ENCODE measurements at places on chromosomes 11 and 22.

GRCh38 chr11:67082071-67082791 is 25.6 kb downstream of the RHOD start:
- DNase-seq: no peak

GRCh38 chr11:61912991-61913698 is 4.2 kb downstream of the RAB3IL1 start:
- DNase-seq: no peak

DNA sequence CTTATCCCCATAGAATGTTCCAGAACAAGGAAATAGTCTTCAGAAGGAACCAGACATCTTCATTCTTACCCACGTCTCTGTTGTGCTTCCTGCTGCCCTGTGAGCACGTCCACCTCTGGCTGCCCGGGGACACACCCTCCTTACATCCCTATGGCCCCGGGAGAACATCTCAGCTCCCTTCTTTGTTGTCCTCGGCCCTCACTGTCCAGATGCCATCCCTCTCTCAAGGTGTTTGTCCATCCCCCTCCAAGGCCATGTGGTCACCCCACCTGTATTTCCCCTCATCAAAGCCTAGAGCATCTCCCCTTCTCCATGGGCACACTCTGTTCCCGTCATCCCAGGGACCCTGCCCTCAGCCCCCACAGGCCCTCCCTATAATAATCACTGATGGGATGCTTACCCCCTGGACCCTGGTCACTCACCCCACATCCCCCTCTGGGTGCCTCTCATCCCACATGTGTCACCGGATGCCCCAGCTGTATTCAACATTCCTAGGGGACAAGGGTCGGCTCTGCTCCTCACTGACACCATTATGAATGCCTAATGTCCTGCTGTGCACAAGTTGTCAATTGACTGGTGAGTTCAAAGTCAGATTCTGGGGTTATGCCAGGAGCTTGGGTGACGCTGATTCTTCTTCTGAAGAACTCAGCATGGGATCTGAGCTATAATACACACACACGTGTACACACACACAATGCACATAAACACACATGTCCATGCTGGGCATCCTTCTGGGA is 28.8 kb downstream of the IGLL5 start:
- DNase-seq: no peak

DNA sequence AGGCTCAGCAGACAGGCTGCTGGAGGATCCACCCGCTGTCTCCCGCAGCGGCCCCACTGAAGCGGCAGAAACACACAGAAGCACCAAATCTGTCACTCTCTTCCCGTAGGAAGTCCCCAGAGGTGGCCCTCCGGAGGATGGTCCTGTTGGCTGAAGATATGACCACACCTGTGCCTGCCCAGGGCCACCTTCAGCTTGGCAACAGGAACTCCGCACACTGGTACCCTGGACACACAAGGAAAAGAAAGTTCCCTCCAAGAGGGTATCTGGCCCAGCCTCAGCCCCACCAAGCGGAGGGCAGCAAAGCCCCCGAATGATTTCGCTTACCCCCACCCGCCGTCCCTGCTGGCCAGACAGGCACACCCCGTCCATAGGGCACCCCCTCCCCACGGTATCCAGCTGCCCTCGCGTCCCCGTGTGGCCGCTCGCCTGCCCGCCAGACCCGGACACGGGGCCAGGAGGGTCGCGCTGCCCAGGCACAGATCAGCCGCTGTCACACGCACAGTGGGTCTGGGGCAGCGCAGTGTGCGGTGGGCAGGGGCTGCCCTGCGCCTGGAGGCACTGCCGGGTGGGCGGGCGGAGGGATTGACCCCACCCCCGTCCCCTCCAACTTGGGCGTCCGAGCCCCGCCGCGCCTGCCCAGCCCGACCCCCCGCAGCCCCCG is 7.0 kb downstream of the RASSF7 start:
- no peak for DNase-seq

DNA sequence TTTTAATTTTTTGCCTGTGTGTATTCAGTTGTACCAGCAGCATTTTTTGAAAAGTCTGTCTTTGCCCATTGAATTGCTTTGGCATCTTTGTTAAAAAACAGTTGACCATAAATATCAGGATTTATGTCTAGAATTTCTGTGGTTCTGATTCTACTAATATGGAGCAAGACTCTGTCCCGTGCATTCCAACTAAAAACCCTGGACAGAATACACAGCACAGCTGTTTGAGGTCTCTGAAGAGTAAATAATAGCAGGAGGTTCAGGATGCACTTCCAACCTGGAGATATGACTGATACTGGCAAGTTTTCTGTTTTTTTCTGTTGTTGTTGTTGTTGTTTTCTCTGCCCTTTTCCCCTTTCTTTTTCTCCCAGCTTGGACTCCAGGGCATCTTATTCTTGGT is 141.9 kb downstream of the TMEM135 start:
- DNase-seq: no peak

DNA sequence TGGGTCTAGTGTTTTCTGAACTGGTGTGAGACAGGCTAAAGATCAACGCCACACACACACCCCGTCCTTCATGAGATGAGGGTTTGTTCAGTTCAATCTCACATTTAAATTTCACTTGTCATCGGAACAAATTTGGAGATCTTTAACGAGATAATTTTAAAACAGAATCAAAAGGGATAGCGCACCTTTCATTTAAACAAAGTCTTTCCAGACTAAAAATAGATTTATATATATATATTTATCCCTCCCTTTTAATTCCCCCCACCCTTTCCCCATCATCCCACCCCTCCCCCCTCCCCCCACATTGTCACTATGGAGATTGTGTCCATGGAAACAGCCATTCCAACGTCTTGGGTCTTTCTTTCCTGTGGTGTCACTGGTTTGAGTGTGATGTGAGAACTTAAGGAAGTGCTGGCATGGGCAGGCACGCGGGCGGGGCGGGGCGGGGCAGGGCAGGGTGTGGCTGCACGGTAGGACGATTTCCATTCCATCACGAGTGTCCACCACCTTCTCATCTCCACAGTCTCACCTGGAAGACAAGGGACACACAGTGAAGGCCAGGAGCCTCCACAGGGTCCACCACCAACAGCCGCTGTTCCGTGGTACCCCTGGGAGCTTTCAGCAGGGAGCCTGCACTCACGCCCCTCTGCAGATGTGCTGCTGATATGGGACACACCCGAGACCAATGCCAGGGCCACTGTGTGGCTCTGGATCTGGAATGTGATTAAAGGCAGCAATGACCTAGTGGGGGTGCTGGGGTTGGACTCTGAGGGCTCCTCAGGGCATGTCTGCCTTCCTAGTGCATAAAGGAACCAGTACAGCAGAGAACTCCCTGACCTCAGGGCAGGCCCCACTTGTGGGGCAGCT is 30.5 kb upstream of the CYP2D6 start:
- DNase-seq: no peak

GRCh38 chr11:71283971-71284441 is 31.6 kb upstream of the SHANK2 start:
- DNase-seq: no peak

Data from activated T-helper 1 cell treated with anti-CD3 and anti-CD28 coated beads, Interleukin-2, amount 50 U/mL, for 16 hours (primary cell).